ENCODE measurements at places on chromosomes 5 and 9.
A peak's percentile ranks its signal among the peaks of the same experiment; 100 is the strongest.

- no peak for DNase-seq
Observed at GRCh38 chr9:127637322-127637847, 25.3 kb downstream of the STXBP1 start.

DNA sequence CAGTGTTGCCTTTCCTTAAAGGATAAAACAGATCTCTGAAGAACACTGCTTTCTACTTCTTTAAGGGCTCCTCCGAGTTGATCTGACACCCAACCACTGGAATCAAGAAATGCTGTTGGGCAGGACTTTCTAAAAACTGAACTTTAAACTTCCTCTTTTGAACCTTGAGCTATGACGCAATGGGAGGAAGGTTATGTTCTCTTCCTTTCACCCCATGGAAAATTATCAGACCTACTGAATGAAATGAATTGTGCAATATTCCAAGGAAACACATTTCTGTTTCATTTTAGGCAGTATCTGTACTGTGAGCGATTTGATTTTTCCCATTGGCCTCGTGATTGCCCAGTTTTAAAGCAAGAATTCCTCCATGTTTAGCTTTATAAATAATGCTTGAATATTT lies 206.0 kb upstream of the PRR16 start:
- DNase-seq = no peak

- peak; percentile 45 for DNase-seq
Observed at GRCh38 chr9:122099271-122099869, 6.3 kb upstream of the TTLL11 start.

DNA sequence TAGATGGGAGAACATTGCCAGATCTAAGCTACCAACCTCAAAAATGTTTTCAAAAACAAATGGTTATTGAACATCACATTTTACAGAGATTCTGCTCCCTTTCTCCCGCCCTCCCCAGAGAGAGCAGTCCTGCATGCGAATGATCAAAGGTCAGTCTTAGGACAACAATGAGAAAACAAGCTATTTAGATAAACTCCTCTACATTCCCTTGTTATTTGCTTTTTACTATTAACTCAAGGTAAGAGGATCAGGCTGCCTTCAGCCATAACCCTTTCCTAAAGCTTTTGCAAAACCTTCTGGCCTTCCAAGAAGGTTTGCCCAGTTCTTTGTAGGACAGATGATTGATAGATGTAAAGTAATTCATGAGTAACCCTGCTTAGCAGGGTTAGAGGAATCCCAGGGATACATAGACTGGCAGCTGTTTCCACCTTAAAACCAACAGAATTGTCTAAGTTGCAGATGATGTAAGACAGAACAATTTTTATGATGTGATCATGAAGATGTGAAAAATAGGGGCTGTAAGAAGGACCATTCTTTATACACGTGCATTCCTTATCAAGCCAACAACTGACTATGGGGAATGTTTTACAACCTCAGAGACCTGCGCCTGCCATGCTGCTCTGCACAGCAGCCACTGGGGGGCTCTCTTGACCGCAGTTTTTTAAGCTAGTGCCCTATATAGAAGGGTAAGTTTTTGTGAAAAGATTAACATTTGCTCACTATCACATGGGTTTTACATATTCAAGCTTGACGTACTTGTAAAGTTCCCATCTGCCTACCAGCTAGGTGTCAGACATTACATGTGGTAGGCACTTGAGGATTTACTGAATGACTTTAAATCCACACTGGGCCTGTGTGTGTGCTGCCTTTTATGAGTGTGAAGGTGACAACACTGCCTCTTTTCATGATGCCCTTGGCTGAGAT lies 2.3 kb upstream of the ZNF782 start:
- DNase-seq = no peak

GRCh38 chr9:34459941-34460340 lies 1.3 kb downstream of the DNAI1 start:
- DNase-seq = no peak

DNA sequence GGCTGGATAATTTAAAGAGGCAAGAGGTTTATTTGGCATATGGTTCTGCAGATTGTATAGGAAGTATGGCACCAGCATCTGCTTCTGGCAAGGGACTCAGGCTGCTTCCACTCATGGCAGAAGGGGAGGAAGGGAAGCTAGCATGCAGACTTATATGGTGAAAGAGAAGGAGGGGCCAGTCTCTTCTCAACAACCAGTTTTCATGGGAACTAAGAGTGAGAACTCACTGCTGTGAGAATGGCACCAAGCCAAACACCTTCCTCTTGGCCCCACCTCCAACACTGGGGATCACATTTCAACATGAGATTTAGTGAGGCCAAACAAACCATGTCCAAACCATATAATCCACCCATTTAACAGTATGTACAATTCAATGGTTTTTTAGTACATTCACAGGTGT lies 113.3 kb upstream of the SHB start:
- no peak for DNase-seq

GRCh38 chr5:109324351-109324750 lies 85.4 kb downstream of the PJA2 start:
- no peak for DNase-seq

GRCh38 chr9:133463864-133464615 lies 4.3 kb downstream of the CACFD1 start:
- DNase-seq = no peak

DNA sequence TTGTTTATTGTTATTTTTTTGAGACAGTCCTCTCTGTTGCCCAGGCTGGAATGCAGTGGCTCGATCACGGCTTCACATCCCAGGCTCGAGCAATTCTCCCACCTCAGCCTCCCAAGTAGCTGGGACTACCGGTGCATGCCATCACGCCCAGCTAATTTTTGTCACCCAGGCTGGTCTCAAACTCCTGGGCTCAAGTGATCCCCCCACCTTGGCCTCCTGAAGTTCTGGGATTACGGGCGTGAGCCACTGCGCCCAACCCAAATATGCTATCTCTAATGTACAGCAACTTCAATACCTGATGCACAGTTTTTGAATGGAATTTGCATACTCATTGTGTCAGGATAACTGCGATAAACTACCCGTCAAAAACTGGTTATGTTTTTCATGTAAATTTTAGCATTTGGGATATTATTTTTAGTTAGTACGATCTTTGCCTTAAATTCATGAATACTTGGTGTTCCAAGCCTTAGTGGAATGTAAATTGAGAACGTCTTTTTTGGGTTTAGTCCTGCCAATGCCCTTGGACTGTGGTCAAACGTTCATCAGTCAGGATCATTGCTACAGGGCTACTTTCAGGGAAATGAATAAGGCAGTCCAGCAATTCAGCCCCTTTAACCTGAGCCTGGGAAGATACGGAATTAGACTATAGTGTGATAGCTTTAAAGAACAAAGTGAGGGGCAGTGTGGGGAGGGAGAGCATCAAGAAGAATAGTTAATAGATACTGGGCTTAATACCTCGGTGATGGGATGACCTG lies 4.4 kb downstream of the UGCG start:
- no peak for DNase-seq

- no peak for DNase-seq
Observed at GRCh38 chr5:2735996-2736395, 15.5 kb downstream of the IRX2 start.

DNA sequence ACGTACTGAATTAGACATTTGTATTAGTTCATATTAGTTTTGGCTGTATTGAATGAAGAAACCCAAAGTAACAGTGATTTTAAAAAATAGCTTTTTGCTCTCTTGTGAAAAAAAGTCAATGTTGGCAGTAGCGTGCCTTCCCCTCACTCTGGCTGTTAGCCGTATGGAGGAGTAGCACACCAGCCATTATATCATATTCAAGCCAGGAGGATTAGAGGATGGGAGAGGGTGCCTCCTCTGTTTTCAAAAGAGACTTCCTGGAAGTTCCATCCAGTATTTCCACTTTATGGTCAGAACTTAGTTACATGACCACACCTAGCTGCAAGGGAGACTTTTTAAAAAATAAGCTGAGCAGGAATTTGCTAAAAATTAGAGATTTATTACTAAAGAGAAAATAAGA lies 41.2 kb downstream of the GPR21 start:
- DNase-seq = no peak

- no peak for DNase-seq
Observed at GRCh38 chr5:73122875-73123810, 2.8 kb downstream of the TMEM171 start.

- no peak for DNase-seq
Observed at GRCh38 chr9:128072144-128073021, 4.4 kb downstream of the SLC25A25 start.

DNA sequence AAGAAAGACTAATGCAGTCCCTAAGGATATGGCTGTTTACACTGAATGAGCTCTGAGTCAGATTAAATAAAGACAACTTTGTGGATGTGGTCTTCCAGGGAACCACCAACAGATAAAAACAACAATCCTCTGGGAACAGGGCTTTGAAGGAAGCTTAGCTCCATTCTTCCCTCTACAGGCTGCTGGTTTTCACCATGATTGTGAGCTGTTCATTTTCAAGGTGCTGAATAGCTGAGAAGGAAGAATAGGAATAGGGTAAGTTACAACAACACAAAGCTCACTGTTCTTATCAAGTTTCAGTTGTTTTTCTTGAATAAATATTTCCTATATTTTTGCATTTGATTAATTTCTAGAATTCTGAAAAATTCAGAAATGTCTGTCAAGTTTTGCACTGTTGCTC lies 25.9 kb upstream of the PTAR1 start:
- no peak for DNase-seq

GRCh38 chr5:168798065-168799023 lies 219.2 kb upstream of the PANK3 start:
- DNase-seq = no peak

GRCh38 chr5:27814286-27814685 lies 775.9 kb upstream of the CDH9 start:
- DNase-seq = no peak

DNA sequence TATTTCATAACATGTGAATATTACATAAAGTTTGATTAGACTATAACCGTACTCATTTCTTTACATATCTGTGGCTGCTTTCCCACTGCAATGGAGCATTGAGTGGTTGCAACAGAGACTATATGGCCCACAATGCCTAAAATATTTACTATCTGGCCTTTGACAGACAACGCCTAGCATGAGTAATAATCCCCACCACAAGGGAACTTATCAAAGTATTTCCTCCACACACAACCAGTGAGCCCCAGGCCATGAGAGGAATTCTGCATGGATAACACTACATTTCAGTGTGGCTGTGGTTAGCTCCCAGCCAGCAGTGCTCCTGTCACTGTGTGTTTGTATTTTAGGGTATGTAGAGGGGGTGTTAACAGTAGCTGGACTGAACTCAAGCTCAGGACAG lies 54.8 kb downstream of the FAM81B start:
- DNase-seq = no peak

- DNase-seq = no peak
Observed at GRCh38 chr5:8540317-8540716, 671.4 kb downstream of the MTRR start.

DNA sequence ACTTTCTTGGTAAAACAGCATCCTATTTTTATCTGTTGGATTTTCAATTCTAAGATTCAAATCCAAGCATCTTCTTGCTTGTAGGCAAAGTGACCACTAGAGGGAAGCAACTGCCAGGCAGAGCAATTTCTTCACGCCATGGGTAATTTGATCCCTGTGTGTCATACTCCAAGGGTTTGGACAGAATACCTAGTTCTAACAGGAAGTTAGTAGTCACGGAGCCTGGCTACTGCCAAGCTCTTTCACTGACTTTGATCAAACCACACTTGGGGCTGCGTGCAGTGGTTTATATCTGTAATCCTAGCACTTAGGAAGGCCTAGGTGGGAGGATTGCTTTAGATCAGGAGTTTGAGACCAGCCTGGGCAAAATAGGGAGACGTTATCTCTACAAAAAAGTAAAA lies 473.6 kb upstream of the TNC start:
- DNase-seq = no peak

- DNase-seq = no peak
Observed at GRCh38 chr5:90947667-90948066, 389.1 kb downstream of the ADGRV1 start.

DNA sequence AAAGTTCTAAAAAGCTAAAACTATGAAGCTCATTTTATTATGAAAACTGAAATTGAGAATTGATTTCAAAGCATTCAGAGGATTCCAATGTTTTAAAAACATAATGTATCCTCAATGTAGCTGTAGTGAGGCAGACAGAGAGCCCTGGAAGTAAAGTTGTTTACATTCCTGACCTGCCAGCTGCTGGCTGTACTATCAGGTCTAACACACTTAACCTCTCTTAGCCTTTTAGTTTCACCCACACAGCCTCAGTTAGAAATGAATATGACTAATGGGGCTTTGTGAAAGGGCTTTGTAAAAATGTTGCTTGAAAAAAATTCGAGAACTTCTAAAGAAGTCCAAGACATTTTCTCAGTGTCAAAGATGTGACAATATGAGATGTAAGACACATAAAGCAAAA lies 122.6 kb downstream of the FBXL17 start:
- no peak for DNase-seq

GRCh38 chr9:78014776-78015175 lies 16.8 kb downstream of the GNAQ start:
- DNase-seq = no peak

DNA sequence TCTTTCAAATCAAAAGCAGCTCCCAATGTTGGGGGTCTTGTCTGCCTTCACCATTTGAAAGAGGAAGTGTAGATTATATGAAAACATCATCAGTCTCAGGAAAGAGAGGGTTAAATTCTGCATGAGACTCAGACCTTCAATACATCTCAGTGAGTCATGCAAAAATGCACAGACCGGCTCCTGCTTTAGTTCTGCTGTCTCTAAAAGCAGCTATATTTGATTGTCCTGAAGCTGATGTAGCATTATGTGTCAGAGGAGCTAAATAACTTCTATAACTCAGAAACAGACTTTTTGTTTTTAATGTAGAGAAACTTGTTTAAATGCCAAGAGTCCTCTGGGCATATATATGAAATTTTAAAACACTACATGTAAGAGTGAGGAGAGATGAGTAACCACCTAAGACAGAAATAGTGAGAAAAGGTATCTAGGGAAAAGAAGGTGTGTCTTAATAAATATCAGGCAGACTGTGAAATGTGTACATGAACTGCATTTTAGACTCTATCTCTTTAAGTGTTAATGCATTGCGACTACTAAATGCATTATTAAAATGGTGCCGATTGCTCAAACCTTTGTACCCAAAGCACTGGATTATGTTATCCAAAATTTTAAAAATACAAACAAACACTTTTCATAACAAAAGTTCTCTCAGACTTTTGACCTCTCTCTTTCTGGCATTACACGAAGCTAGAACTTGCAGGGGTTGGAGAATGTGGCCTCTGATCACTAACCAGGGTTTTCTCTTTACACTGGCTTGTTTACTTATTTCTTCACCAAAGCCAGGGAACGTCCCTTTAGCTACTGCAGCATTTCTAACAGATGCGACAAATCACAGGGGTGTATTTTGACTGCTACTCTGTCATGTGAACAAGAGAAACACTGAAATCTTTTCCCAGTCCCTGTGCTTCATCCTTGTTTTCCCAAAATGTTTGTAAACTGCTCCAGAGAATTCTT lies 302.3 kb downstream of the ARL15 start:
- DNase-seq = no peak

DNA sequence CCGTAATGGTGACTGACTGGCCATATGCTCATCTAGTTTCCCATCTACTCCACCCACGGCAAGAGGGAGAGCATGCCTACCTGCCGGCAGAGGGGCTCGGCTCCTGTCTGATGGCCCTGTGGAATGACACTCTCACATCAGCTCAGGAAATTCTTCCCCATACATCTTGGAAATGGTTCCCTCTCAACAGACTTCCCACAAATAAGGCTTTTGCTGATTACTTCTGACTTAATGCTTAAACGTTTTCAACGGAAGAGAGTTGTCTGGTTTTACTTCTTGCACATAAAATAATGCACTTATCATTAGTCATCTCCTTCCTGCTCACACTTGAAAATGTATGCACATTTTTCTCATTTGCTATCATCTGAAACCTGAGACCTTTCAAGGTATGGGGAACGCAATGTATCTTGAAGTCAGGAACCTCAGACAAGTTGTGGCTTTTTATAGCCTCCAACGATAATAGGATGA lies 129.5 kb downstream of the TTLL11 start:
- no peak for DNase-seq
